Esophagus squamous epithelium (tissue), 5 donors: ENCODE measurements at places on chromosomes 12 and 14.

DNA sequence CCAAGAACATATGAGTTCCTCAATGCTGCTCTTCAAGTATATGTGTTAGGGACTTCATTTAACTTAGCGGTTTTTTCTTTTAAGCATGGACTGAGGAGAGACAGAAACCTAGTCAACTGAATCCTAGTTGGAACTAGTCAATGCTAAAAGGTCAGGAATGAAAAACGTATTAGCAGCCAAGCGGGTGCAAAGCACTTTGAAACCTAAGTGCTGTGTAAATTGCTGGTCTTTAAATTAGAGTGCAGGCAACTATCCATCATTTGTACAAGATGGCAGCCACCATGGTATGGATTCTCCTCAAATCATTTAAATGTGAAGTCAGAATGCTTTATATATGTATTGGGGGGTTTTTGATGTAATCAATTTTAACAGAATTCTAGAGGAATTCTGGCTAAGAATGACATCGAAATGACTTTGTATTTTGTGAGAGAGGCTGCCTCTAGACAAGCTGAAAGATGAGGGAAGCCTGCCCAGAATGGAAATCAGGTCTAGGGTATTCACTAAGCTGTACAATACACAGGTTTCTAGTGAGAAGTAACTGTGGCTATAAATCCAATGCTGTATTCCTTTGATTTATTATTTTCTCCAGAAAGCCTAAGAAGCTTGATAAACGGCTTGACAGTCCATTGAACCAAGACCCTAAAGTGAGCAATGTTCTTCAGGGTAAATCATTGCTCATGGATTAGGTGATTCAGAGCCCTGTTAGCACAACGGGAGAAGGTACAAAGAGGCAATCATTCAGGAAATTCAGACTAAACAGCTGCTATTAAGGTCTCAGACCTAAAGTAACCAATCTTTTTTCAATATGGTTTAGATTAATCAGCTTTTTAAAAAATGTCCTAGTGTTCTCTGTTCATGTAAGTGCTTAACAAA, 198.8 kb downstream of the ANO2 start:
- no peak for DNase-seq

DNA sequence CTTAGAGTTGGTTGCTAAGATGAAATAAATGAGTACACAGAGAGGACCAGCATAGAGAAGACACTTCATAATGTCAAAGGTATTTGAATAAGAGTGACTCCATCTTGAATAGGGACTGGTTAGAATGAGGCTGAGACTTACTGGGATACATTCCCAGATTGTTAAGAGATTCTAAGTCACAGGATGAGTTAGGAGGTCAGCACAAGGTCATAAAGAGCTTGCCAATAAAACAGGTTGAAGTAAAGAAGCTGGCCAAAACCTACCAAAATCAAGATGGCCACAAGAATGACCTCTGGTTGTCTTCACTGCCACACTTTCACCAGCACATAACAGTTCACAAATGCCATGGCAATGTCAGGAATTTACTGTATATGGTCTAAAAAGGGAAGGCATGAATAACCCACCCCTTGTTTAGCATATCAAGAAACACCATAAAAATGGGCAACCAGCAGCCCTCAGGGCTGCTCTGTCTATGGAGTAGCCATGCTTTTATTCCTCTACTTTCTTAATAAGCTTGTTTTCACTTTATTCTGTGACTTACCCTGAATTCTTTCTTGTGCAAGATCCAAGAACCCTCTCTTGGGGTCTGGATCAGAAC, 8.3 kb upstream of the SERPINA1 start:
- no peak for DNase-seq

DNA sequence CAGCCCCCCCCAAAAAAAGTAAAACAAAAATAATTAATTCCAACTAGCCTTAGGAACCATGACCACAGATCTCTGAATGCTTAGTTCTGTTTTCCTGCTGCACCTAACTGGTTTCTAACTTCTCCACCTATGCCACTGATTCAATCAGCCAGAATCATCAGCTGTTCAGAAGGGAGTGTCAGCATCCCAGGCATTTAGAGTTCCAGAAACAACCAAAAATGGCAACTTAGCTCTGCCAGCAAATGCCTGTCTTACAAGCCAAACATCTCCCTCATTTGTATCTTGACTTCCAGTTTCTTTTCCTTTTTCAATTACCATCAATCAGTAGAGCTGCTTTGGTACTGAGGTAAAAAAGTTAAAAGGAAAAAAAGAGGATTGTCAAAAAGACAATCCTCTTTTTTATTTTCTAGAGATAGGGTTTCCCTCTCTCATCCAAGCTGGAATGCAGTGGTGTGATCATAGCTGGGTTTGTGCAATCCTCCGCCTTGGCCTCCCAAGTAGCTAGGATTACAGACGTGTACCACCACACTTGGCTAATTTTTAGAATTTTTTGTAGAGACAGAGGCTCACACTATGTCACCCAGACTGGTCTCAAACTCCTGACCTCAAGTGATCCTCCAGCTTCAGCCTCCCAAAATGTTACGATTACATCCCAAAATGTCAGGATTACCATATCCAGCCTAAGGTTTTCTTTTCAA, 45.2 kb upstream of the ISM2 start:
- no peak for DNase-seq

DNA sequence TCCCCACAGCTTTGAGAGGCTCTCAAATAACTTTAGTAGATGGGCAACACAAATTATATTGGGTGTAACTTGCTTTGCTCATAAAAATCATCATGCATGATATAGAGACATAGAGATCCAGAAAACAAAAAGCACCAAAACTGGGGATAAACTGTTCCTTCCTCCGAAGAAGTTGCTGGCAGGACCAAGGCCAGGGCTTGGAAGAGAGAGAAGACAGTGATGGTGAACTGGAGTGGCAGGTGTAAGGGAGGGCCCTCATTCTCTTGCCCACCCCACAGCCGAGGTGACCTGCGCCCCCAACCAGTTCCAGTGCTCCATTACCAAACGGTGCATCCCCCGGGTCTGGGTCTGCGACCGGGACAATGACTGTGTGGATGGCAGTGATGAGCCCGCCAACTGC, 15.4 kb upstream of the NXPH4 start:
- DNase-seq = no peak

DNA sequence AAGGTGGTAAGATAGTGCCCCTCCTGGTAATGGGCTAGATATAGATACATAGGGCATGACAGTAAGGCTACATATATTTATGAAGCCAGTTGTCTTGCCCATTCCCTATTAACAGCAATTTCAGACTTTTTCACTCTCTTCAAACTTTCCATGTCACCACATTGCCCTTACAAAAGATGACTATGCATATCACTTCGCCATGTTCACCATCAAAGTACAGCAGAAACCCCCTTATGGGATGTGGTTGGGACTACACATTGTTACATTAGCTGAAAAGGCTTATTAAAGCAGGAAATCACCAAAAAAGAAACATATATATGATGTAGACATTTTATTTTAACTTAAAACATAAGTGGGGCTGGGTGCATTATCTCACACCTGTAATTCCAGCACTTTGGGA, 9.8 kb upstream of the SMCO2 start:
- DNase-seq = no peak

DNA sequence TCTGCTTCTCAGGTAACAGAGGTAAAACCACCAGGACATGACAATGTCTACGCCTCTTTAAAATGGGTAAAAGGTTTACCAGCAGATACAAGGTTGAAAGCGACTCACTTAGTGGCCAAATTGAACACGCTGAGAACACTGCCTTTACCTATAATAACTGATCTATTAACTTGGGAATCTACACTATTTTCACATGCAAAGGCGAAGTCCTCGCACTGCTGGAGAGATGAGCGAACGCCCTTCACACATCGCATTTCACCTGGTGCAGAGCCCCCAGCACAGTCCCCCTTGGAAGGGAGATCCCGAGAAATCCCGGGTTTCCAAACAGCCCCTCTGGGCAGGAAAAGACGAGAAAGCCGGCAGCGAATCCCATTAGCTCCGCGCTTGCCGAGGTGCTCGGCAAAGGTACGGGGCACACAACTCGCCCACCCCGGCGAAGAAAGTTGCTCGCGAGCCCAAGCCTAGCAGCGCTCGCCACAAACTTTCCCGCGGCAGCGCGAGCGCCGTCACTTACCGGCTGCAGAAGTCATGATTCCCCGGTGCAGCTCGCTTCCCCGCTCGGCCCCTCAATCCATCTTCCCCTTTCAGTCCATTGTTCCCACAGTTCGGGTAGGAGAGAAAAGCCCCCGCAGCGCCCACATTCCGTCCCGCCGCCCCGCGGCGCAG, 423 bp downstream of the FGD6 start:
- no peak for DNase-seq

DNA sequence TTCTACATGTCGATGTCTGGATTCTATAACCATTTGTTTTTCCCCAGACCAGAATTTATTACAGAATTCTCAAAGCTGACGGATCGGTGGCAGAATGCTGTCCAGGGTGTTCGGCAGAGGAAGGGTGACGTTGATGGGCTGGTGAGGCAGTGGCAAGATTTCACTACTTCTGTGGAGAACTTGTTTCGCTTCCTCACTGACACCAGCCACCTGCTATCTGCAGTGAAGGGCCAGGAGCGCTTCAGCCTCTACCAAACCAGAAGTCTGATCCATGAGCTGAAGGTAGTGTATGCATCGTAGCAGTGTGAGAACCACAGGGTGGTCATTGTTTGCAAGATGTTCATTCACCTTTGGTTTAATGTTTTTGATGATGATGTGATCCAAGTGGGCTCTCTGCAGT, 124.0 kb downstream of the ESR2 start:
- no peak for DNase-seq

GRCh38 chr14:30287579-30288445, 271.1 kb upstream of the G2E3 start:
- no peak for DNase-seq

DNA sequence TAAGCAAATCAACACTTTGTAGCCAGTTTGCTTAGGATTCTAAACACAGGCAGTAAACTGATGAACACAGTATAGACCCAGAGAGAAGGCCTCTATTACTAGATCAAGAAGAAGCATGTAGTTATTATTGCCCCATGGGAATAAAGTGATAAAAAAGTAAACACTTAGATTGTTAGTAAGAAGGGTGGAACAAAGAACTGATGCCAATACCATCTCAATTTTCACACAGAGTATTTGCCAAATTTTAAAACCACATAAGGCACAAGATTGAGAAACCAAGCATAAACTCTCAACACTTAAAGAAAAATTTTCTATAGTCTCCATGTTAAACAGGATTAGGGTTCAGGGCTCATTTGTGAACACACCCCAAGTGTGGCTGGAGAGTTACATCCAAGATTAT, 77.0 kb upstream of the SYT1 start:
- DNase-seq = no peak

DNA sequence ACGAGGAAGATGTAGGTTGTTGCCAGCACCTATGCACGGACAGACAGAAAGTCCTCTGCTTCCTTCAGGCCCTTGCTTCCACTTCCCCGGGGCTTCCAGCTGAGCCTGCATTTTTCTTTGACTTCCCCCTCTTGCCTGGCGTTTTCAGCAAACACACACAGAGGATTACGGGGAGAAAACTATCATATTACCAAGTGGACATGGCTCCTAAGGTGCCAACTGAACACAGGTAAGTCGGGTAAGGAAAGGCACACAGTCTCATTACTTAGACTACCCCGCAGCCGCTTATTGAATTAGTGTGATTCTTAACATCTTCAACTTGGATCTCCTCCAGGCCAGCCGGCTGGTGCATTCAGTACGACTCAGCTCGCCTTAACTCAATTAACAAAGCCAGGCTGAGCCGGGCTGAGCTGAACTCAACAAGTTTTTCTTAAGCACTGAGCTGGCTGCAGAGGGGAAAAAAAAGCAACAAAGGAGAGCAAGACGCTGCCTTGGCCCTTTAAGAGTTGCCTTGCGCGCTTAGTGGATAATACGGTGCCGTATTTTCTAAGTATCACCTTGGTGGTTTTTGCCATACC, 19.2 kb upstream of the MAP1LC3B2 start:
- no peak for DNase-seq

DNA sequence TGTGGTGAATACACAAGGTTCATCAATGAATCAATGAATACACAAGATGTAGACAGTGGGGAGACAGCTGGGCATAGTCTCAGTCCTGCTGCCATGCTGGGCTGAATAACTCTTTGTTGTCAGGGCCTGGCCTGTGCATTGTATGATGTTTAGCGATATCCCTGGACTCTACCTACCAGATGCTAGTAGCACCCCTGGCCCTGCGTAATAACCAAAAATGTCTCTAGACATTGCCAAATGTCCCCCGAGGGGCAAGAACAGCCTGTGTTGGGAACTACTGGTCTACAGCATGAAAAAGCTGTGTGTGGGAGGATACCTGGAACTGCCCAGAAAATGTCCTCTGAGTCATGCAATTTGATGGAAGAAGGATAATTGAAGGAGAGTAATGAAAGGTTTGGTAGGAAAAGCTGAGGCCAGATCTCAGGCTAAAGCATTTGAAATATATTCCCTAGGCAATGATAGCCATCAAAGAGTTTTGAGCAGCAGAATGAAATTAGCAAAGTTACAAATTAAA, 128.2 kb downstream of the TMEM30B start:
- DNase-seq = no peak

- DNase-seq = no peak
Observed at GRCh38 chr14:105061428-105062047, 3.7 kb downstream of the GPR132 start.

GRCh38 chr12:22593864-22594263, 31.1 kb upstream of the ETNK1 start:
- DNase-seq = no peak

- no peak for DNase-seq
Observed at GRCh38 chr12:104994336-104994735, 8.2 kb downstream of the NOPCHAP1 start.

DNA sequence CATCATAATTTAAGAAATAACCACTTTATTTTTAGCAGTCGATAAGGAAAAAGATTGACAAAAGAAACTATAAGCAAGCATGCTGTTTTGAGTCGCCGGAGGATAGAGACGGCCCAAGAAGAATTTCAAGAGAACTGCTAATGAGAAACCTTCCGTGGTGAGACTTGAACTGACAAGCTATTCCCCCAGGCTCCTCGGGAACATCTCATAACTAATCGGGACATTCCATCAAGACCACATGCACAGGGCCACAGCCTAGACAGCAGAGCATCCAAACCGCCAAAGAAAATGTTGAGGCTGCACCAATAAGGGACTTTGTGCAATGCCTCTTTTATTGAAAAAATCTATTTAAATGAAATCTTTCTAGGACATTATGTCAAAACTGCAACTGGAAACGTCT, 51.0 kb downstream of the YEATS4 start:
- no peak for DNase-seq

- DNase-seq = no peak
Observed at GRCh38 chr12:6095269-6095668, 29.2 kb downstream of the VWF start.

DNA sequence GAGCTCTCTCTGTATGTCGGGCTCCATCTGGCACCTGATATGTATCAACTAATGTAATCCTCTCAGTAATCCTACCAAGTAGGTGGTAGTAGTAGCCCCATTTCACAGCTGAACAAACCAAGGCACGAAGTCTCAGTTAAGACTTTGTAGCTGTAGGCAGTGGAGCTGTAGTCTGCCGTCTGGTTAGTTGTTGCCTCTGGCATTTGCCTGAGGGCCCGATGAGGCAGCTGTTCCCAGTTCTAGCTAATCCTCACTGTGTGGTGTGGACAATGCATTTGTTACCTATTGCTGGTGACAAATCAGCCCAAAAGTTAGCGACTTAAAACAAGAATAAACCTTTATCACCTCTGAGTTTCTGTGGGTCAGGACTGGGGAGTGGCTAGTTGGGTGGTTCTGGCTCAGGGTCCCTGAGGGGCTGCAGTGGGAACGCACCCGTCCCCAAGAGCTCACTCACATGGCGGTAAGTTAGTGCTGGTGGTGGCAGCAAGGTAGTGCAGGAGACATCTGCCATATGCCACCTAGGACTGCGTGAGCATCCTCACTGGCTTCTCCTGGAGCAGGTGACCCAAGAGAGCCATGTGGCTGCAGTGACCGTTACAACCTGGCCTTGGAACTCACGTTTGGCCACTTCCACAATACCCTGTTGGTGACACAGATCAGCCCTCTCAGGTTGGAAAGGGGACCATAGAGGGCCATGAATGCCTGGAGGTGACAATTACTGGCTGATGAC, 5.6 kb downstream of the AACS start:
- no peak for DNase-seq
